ENCODE measurements at places on chromosomes 2 and 18.

- no peak for DNase-seq
Observed at GRCh38 chr2:15993232-15993610, 52.9 kb downstream of the MYCN start.

GRCh38 chr2:197268786-197269584, 41.6 kb downstream of the ANKRD44 start:
- DNase-seq: no peak

- no peak for DNase-seq
Observed at GRCh38 chr2:26666671-26667070, 25.5 kb upstream of the CIB4 start.

- no peak for DNase-seq
Observed at GRCh38 chr2:229749779-229750178, 35.4 kb upstream of the DNER start.

GRCh38 chr18:35682281-35682867, 100.8 kb downstream of the GALNT1 start:
- no peak for DNase-seq

DNA sequence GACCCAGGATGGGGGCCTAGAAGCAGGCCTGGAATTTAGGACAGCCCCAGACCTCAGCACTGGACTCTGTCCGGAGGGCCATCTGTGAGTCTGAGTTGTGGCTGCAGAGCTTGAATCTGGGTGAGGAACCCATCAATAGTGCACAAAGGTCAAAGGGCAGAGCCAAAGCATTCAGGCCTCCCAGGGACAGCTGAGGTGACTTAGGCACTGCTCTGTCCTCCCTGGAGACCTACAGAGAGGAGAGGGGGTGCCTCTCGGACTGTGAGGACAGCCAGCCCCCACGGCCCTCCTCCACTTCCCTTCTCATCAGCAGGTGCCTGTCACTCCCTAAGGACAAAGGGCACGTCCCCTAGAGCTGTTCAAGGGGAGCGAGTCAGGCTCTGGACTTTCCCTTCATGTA, 25.1 kb upstream of the PRLH start:
- DNase-seq: no peak

- no peak for DNase-seq
Observed at GRCh38 chr2:119023534-119023933, 81.5 kb downstream of the MARCO start.

- DNase-seq: no peak
Observed at GRCh38 chr18:74595431-74595830, 2.2 kb upstream of the ZNF407 start.

- DNase-seq: no peak
Observed at GRCh38 chr2:221310730-221311129, 261.4 kb downstream of the EPHA4 start.

GRCh38 chr2:218168635-218169462, 2.1 kb upstream of the CXCR1 start:
- no peak for DNase-seq

GRCh38 chr2:72579591-72580180, 246.1 kb downstream of the EXOC6B start:
- no peak for DNase-seq

GRCh38 chr18:51074605-51075004, 44.6 kb downstream of the SMAD4 start:
- DNase-seq: no peak

GRCh38 chr2:240050278-240050677, 3.0 kb downstream of the OR6B3 start:
- DNase-seq: no peak

DNA sequence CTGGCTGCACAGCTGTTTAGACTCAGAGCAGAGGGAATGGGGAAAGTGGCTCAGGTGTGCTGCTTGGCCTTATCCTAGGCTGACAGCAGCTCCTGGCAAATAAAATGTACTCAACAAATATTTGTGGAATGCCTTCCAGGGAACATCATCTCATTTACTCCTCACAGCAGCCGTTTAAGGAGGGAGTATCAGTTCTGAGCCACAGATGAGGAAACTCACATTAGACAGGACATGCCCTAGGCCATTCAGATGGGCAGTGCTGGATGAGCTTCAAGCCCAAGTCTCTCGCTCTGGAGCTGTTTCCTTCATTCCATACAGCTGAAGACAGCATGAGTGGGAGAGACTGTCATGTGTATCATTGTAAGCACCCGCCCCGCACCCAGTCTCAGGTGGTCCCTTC, 129.6 kb upstream of the CNGA3 start:
- no peak for DNase-seq

DNA sequence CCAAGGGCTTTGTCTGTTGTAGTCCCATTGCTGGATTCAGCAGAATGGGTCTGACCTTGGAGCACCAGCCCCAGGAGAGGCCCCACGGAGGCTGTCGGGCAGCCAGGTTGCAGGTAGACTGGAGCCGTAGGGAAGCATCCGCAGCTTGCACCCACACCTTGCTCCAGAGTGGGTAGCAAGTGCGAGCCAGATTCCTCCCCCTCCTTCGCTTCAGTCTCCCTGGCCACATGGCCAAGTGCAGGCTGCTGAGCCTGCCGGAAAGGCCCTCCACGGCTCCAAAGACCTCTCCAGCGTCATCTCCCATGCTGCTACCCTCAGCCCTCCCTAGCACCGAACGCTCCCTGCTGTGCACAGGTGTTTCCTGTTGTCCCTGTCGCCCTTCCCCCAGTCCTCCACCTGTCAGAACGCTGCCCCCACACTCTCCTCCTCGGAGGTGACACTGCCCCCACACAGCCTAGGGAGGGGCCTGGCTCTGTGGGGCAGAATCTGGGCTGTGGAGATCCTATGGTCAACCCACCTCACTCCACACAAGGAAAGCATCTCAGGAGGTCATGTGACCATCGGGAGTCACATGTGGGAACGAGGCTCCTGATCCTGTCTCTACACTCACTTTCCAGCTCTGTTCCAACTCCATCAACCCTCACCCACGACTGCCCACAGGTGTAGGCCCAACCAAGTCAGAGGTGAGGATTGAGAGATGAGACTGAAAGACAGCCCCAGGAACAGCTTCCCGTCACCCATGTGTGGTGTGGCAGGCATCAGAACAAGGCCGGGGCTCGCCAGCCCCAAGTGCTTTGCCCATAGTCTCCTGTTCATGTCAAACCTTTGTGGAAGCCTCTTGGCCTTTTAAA, 8.3 kb downstream of the KCNF1 start:
- DNase-seq: no peak

- no peak for DNase-seq
Observed at GRCh38 chr18:59123588-59124369, 15.9 kb upstream of the SEC11C start.

- no peak for DNase-seq
Observed at GRCh38 chr2:54845514-54845913, 122.1 kb downstream of the EML6 start.

Data from cortex of kidney (tissue), 1 donor.